ENCODE measurements at places on chromosomes 5 and 9. TPM values are rescaled to one million over a fixed set of nuclear protein-coding genes. Genes with fewer than 3 reads are reported as not detected.

LRRC70 gene
- total RNA-seq, result 0.37 TPM

ANXA2R gene
- 0.37 TPM for total RNA-seq

KCNMB1 gene
- not detected for total RNA-seq

IFNB1 gene
- not detected for total RNA-seq

DNA sequence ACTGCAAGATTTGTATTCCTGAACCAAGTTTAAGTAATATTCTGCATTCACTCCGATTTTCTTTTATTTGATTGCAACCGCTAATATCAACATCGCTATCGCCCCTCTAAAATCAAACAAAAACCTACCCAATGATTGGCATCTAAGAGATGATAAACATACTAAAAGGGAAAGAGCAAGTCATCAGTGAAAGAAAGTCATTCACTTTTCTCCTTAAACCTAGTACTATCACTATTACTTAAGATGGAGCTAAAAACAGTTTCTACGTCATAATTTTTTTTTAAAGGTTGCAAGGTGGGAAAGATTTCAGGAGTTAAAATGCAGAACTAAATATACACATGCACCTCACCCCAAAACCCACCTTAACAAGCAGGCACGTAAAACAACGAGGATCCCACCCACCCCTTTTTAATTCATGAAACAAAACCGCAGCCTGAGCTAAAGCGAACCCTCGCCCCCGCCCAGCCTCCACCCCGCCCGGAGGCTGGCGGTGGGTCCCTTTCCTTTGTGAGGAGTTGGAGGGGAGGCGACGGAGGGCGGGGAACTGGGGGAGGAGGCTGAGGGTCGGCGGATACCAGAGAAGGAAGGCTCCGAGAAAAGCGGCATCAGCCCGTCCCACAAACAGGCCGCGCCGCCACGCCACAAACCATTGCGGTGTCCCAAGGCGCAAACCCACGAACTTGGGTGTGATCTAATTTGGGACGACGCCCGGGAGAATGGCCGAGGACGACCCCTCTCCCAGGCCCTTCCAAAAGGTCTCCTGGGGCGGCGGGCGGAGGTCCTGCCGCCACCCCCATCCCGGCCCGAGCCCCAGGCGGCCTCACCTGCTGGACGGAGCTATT lies 861 bp downstream of the UBQLN1 start:
- peak overlapping the region; percentile 90 for H3K4me3 ChIP-seq
- peak overlapping the region; percentile 91 for H3K27ac ChIP-seq
- no peak for DNase-seq
- H3K27me3 ChIP-seq, result no peaks in the 10 kb centered on the region
- no peaks in the 10 kb centered on the region for H3K36me3 ChIP-seq
- H3K4me1 ChIP-seq, result peaks cover 6% of the 10 kb centered on the region

- DNase-seq, result no peak
- H3K36me3 ChIP-seq, result no peaks in the 10 kb centered on the region
- H3K4me3 ChIP-seq, result no peak overlapping the region
- no peaks in the 10 kb centered on the region for H3K27me3 ChIP-seq
- no peaks in the 10 kb centered on the region for H3K4me1 ChIP-seq
Observed at GRCh38 chr5:3114467-3114866, 363.0 kb upstream of the IRX2 start.

All from HCT116 (cell line).